Fibroblast of lung (primary cell): ENCODE measurements at places on chromosomes 3 and 15. TPM values are rescaled to one million over a fixed set of nuclear protein-coding genes. Genes with fewer than 3 reads are reported as not detected.

CLN6 gene
- total RNA-seq: 5.6 and 6.2 TPM in 2 replicates

SIDT1 gene
- not detected in 2 replicates for total RNA-seq

ZNF80 gene
- not detected in 2 replicates for total RNA-seq

SPG21 gene
- 68.4 and 90.4 TPM in 2 replicates for total RNA-seq

DNA sequence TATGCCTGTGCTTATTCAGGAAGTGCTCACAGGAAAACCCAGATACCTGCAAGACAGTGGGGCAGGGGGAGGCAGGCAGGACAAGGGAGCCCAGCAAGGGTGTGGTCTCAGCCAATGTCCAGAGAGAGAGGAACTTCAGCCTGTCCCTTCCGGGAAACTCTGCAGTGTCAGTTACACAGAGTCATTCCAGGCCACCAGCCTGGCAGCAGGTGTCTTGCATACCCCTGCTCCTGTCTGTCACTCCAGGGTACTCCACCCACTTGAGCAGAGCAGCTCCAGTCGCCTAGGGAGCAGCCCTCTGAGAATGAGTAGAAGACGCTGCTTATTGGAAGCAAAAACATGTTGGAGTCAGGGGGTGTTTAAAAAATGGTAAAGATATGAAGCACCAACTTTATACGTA, 431.2 kb upstream of the RGMA start:
- no peak for DNase-seq
- H3K4me3 ChIP-seq: no peak overlapping the region
- H3K4me1 ChIP-seq: no peaks in the 10 kb centered on the region

DNA sequence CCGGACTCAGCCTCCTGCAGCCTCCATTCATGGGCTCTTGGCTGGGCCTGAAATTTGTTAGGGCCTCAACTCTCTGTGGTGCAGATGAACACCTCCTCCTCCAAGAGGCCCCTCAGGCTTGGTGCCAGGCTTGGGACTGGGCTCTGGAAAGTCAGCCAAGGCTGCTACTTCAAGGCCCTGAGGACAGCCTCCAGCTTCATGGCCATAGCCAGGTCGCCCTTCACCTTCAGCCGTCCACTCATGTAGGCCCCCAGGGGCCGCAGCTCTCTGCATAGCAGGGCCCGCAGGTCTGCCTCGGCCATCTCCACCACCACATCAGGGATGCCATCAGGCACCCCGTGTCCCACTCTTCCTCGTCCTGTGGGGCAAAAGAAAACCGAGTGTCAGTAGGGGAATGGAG, 8.3 kb downstream of the STOML1 start:
- peaks cover 54% of the 10 kb centered on the region for H3K4me1 ChIP-seq
- H3K27ac ChIP-seq: peak overlapping the region; percentile 93
- no peak overlapping the region for H3K4me3 ChIP-seq
- peaks cover 3% of the 10 kb centered on the region for H3K36me3 ChIP-seq
- no peaks in the 10 kb centered on the region for H3K27me3 ChIP-seq
- DNase-seq: no peak

DNA sequence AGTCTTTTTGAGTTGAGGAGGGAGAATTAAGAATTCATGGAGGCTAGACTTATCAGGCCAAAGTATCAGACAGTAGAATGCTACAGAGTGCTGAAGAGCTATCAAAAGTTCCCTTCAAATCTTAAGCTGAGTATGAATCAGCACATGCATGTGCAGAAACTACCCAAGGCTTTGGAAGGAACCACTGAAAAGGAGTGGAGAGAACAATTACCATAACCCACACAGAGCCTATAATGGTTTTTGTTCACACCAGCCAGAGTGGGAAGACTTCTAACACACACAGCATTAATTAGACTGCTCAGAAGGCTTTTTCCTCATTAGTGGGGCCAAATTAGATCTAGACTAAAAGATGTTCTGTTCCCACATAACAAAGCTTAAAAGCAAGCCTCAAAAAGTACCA, 83.7 kb upstream of the SLC6A11 start:
- H3K27ac ChIP-seq: no peak overlapping the region
- DNase-seq: no peak

DNA sequence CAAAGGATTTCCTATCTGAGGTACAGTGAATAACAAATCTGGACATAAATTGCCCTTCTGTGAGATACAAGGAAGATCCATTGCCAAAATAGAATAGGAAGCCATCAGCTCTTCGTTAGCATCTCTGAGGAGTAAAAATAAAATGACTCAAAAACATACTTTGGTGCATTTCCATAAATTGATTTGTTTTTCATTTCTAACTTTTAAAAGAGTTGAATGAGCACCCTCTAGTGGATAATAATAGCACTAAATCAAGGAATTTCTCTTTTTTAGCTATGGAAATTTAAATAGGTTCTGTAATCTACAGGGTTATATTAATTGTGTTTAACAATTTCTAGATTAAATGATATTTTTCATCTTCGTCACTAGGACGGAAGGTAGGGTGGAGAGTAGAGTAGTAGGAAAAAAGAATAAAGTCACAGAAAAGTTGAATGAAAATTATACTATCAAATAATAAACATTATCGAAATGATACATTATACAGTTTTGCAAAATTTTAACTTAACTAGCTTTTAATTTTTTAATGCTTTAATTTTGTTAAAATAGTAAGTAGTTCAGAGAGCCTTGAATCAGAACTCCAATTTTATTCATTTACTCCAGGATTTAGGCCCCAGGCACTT, 6.4 kb downstream of the NSUN3 start:
- H3K27me3 ChIP-seq: no peaks in the 10 kb centered on the region
- H3K36me3 ChIP-seq: no peaks in the 10 kb centered on the region
- H3K4me3 ChIP-seq: no peak overlapping the region
- peak; percentile 57 for DNase-seq
- peak overlapping the region; percentile 16 for H3K27ac ChIP-seq

DNA sequence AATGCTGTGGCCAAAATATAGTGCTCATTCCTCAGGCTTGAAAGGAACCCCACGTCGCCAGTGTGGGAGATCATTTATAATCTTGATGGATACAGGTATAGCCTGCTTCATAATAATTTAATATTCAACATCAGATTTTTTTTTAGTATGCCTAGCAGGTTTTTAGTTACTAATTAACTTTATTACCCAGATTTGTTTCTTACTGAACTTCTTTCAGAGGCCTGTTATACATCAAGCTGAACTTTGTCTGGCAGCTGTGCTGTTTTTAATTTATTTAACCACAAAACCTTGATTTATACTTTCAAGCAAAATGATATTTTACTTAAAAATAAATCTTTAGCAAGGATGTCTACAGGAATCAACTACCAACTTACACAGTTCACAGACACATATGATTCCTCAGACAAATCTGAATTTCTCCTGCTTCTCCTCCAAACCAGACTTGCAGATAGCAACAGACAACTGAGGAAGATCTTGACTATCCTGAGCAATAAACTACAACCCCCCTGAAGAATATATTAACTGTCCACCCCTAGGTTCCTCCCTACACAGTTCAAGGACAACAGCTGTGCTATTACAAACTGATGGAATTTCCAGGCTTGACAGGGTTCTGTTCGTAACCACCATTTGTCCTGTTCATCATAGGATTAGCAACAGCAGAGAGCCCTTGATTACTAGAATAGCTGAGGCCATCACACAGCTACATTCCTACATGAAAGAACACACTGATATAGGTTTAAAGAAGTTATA, 610 bp downstream of the MAP4 start:
- H3K36me3 ChIP-seq: peaks cover 3% of the 10 kb centered on the region
- H3K4me3 ChIP-seq: no peak overlapping the region
- H3K27ac ChIP-seq: no peak overlapping the region
- DNase-seq: peak; percentile 39
- H3K27me3 ChIP-seq: no peaks in the 10 kb centered on the region
- H3K4me1 ChIP-seq: peaks cover 22% of the 10 kb centered on the region

DNA sequence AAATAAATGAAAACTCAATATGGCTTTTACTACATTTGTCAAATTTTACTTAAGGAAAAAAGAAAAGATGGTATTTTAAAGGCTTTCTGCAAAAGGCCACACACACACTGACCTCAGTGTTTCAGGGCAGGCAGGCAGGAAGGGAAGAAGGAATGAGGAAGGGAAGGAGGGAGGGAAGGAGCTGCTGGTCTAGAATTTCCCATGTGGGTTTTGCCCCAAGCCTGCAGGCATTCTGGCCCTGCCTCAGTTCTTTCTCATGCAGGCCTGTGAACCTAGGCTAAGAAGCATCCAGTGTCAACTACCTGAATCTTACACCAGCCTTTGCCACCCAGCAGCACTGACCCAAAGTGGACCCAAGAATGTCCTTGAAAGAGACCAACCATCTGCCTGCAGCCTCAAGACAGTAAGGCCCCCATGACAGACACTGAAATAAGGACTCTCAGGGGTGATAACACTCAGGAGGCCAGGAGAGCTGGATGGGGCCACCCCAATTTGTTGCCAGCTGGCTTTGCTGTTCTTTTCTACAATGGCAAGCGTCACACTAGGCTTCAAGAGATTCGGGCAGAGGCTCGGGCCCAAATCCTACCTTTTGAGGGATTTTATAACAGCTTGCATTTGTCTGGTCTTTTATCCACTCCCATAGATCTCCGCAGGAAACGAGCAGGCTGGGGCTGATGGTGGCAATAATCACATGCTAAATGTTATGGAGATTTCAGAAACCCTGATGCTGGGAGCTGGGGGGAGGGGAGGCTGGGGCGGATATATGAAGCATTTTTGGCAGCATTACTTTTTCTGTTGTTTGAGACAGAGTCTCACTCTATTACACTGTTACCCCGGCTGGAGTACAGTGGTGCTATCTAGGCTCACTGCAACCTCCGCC, 51.4 kb downstream of the XXYLT1 start:
- H3K4me1 ChIP-seq: peaks cover 5% of the 10 kb centered on the region
- no peak overlapping the region for H3K27ac ChIP-seq
- no peak overlapping the region for H3K4me3 ChIP-seq
- no peaks in the 10 kb centered on the region for H3K27me3 ChIP-seq
- no peaks in the 10 kb centered on the region for H3K36me3 ChIP-seq

- DNase-seq: no peak
- H3K4me1 ChIP-seq: peaks cover 5% of the 10 kb centered on the region
- H3K36me3 ChIP-seq: peaks cover 2% of the 10 kb centered on the region
Measured at GRCh38 chr15:52134502-52135144, 22.0 kb upstream of the BCL2L10 start.

GRCh38 chr3:127406309-127407025, 118.6 kb upstream of the PRR20G start:
- H3K4me1 ChIP-seq: no peaks in the 10 kb centered on the region
- no peaks in the 10 kb centered on the region for H3K36me3 ChIP-seq
- no peak overlapping the region for H3K4me3 ChIP-seq
- no peaks in the 10 kb centered on the region for H3K27me3 ChIP-seq

DNA sequence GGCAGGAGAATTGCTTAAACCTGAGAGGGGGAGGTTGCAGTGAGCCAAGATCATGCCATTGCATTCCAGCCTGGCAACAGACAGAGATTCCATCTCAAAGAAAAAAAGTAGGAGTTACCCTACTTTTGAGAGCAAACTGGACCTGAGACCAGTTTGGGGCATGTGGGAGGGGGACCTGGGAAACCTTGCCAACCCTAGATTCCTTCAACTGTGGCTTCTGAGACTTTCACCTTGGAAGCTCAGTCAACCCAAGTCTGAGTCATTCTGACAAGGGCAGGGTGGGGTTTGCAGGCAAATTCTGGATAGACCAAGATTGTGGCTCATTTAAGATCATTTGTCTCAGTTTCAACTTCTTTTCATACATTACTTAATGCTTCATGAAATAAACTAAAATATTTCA, 23.8 kb upstream of the SIAH2 start:
- no peaks in the 10 kb centered on the region for H3K36me3 ChIP-seq
- no peaks in the 10 kb centered on the region for H3K27me3 ChIP-seq
- no peak overlapping the region for H3K4me3 ChIP-seq
- peak; percentile 67 for DNase-seq
- H3K4me1 ChIP-seq: peaks cover 2% of the 10 kb centered on the region
- H3K27ac ChIP-seq: no peak overlapping the region

DNA sequence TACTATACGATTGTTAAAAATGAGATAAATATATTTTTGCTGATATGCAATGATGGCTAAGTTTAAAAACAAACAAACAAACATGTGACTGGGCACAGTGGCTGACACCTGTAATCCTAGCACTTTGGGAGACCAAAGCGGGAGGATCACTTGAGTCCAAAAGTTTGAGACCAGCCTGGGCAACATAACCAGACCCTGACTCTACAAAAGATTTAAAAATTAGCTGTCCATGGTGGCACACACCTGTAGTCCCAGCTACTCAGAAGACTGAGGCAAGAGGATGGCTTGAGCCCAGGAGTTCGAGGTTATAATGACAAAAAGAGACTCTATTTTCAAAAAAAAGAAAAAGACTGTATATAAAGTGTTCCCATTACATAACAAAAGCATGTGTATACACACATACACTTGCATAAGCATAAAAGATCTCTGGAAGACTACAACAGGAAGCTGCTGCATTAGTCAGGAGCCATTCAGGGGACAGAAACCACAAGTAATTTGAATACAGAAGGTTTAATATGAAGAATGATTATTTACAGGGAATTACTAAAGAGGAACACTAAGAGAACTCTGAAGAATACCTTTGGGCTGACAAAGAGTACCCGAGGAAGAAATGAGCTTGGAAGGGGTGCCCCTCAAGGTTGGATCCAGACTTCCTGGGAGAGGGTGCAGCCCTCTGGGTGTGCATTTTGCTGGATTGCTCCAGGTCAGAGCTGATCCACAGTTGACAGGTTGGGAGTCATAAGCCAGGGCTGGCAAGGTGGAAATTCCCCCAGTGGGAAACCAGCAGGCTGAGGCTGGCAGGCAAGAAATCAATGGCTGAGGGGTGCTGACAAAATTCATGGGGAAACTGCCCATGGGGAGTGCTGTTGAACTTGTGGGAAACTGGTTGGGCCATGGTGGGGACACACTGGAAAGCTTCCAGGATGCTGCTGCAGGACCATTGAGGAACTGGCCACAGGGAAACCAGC, 9.3 kb upstream of the TM4SF18 start:
- DNase-seq: peak; percentile 94
- H3K27me3 ChIP-seq: no peaks in the 10 kb centered on the region
- H3K27ac ChIP-seq: no peak overlapping the region
- peaks cover 11% of the 10 kb centered on the region for H3K4me1 ChIP-seq
- no peak overlapping the region for H3K4me3 ChIP-seq

DNA sequence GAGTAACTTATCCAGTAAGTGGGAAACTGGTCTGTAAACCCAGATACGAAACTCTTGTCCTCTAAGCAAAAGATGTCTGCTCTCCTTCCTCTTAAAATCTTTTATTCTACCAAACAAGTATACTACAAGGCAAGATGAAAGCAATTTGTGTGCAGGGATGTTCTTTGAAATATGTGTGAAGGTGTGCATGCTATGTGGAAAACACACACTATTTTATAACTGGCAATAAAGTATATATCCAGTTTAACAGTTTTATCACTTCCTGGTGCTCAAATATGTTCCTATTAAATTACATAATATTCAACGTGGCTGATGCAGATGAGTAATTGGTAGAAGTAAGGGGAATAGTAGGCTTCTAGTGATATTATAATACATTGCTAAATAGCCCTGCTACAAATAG, 566.5 kb downstream of the ROBO2 start:
- H3K36me3 ChIP-seq: no peaks in the 10 kb centered on the region
- no peak overlapping the region for H3K4me3 ChIP-seq
- no peak for DNase-seq
- no peaks in the 10 kb centered on the region for H3K27me3 ChIP-seq
- no peaks in the 10 kb centered on the region for H3K4me1 ChIP-seq

GRCh38 chr3:45567730-45568172, 26.8 kb upstream of the LIMD1 start:
- H3K36me3 ChIP-seq: no peaks in the 10 kb centered on the region
- no peak for DNase-seq
- H3K27ac ChIP-seq: no peak overlapping the region
- no peaks in the 10 kb centered on the region for H3K27me3 ChIP-seq
- no peak overlapping the region for H3K4me3 ChIP-seq
